Osteocyte (in vitro differentiated cells): ENCODE measurements at places on chromosomes 5 and 9. TPM values are rescaled to one million over a fixed set of nuclear protein-coding genes. Genes with fewer than 3 reads are reported as not detected.

The MAMDC2 gene
- total RNA-seq, result 11.3 and 11.8 TPM in 2 replicates

The ANKRD31 gene
- 0.13 and 0.18 TPM in 2 replicates for total RNA-seq

DNA sequence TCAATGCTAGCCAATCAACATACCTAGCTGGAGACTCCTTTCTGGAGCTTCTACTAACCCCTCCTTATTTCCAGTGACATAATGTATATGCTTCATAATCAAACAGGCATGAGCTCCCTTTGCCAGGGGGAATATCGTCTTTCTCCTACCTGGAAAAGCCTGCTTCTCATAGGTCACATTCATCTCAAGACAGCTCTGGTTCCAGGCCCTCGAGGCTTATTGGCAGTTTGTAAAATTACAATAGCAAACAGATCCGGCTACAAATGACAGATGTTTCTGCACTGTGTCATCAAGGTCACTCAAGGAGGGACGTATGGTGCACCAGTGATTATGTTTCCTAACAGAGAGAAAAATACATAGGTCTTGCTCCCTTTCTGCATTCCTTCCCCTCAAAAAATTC is 140.0 kb downstream of the SAXO1 start:
- DNase-seq, result no peak
- H3K27ac ChIP-seq, result no peak overlapping the region
- peaks cover 14% of the 10 kb centered on the region for H3K4me1 ChIP-seq
- H3K27me3 ChIP-seq, result no peaks in the 10 kb centered on the region

GRCh38 chr9:22111954-22112247 is 102.8 kb upstream of the CDKN2B start:
- H3K27ac ChIP-seq, result peak overlapping the region; percentile 83
- peaks cover 73% of the 10 kb centered on the region for H3K4me1 ChIP-seq
- DNase-seq, result no peak
- H3K4me3 ChIP-seq, result no peak overlapping the region

GRCh38 chr9:108003526-108003925 is 514.0 kb upstream of the KLF4 start:
- DNase-seq, result no peak
- no peaks in the 10 kb centered on the region for H3K36me3 ChIP-seq
- no peak overlapping the region for H3K4me3 ChIP-seq

- no peak overlapping the region for H3K27ac ChIP-seq
- H3K4me1 ChIP-seq, result no peaks in the 10 kb centered on the region
- H3K27me3 ChIP-seq, result peaks cover 21% of the 10 kb centered on the region
- no peaks in the 10 kb centered on the region for H3K36me3 ChIP-seq
- H3K4me3 ChIP-seq, result no peak overlapping the region
- no peak for DNase-seq
These were observed 13.0 kb upstream of the CYFIP2 start for GRCh38 chr5:157252711-157253465.

- H3K36me3 ChIP-seq, result no peaks in the 10 kb centered on the region
- no peak for DNase-seq
- H3K4me3 ChIP-seq, result peak overlapping the region; percentile 93
- H3K27me3 ChIP-seq, result no peaks in the 10 kb centered on the region
- H3K27ac ChIP-seq, result peak overlapping the region; percentile 82
These were observed 744 bp downstream of the OTULIN start for GRCh38 chr5:14665101-14665822.

- H3K4me1 ChIP-seq, result peaks cover 35% of the 10 kb centered on the region
- H3K27me3 ChIP-seq, result no peaks in the 10 kb centered on the region
- H3K4me3 ChIP-seq, result no peak overlapping the region
- H3K36me3 ChIP-seq, result peaks cover 9% of the 10 kb centered on the region
These were observed 194.8 kb downstream of the SPOCK1 start for GRCh38 chr5:137304226-137304874.

GRCh38 chr5:18091142-18091541 is 456.9 kb downstream of the TAF11L14 start:
- no peak overlapping the region for H3K4me3 ChIP-seq
- DNase-seq, result no peak
- peaks cover 11% of the 10 kb centered on the region for H3K4me1 ChIP-seq
- no peaks in the 10 kb centered on the region for H3K27me3 ChIP-seq

- no peak overlapping the region for H3K4me3 ChIP-seq
- H3K27me3 ChIP-seq, result no peaks in the 10 kb centered on the region
- peaks cover 23% of the 10 kb centered on the region for H3K4me1 ChIP-seq
- no peak overlapping the region for H3K27ac ChIP-seq
- no peak for DNase-seq
These were observed 39.2 kb downstream of the PRR16 start for GRCh38 chr5:120503341-120503740.

GRCh38 chr5:57117596-57117995 is 56.3 kb upstream of the GPBP1 start:
- H3K27ac ChIP-seq, result no peak overlapping the region
- H3K36me3 ChIP-seq, result no peaks in the 10 kb centered on the region
- peaks cover 8% of the 10 kb centered on the region for H3K27me3 ChIP-seq
- peak; percentile 51 for DNase-seq
- no peak overlapping the region for H3K4me3 ChIP-seq
